CD4-positive, alpha-beta T cell treated with Interleukin-12 subunit alpha and Interleukin-12 subunit beta, for 1 hour (primary cell): ENCODE measurements at places on chromosomes 7 and 10.

- DNase-seq = no peak
These were observed 474.6 kb downstream of the GRM8 start for GRCh38 chr7:126778101-126778500.

- DNase-seq = no peak
These were observed 160.6 kb downstream of the KLF6 start for GRCh38 chr10:3624367-3624766.

DNA sequence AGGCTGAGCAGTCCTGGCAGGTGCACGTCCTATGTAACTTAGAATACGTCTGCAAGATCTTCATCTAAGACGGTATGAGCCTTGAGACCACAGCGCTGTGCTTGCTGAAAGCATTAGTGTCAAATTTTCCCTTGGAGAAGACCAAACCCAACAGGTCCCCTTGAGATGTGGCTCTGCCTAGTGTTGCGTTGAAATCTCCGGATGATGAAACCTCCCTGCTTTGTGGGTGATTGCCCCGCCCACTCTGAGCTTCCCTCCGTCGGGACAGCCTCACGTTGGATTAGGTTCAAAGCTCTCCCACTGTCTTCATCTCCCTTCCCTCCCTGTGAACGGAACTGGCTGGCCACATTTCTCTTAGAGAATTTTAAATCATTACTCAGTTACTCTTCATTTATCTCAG lies 102.0 kb downstream of the ADARB2 start:
- DNase-seq = no peak

GRCh38 chr10:26689399-26689798 lies 8.1 kb upstream of the PDSS1 start:
- DNase-seq = no peak

DNA sequence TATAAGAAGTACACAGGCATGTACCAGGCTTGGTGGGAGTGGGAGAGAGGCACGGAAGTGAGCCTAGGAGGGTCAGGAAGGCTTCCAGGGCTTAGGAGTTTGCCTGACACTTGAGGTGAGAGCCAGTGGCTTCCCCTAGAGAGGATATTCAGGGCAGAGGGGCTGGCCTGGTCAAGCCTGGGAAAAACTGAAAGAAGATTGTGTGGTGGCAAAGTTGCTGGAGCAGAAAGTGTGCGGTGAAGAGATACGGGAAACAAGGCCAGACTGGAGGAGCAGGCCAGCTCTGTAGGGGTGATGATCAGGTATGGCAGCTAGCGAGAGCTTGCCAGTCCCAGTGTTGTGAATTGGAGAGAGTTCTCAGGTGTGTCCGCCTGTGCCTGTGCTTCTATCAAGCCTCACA lies 129.9 kb downstream of the CCNY start:
- no peak for DNase-seq

GRCh38 chr10:120575411-120575810 lies 118.4 kb downstream of the PLPP4 start:
- DNase-seq = no peak

DNA sequence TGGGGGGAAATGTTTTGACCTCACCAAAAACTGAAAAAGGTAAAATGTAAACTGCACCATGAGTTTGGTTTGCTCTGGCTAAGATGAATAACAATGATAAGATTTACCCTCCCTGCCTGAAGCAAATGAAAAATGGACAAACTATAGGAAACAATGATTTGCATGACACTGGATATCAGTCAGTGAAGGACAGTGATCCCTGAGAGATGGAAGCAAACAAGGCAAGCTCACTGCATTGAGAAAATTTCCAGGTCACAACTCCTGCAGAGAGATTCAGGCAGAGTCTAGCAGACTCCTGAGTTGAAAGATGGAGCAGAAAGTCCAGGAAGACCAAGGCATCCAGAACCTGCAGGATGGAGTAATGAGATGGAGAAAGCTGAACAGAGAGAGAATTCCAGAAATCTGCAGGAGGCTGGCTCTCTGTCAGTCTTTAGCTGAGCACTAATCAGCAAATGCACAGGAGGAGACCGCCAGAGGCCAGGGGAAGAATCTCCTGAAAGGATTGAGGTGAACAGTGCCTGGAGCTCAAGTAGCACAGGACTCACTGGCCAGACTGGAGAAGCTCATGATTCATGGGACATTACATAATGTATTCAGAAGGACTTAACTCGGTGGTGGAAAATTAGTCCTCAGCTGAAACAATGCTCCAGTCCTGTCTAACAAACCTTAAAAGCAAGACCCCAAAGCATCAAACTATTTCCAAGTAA lies 51.2 kb upstream of the PALS2 start:
- no peak for DNase-seq

GRCh38 chr10:72260239-72260975 lies 13.3 kb upstream of the DDIT4 start:
- peak; percentile 89 for DNase-seq

- no peak for DNase-seq
These were observed 53.4 kb upstream of the PCDH15 start for GRCh38 chr10:54854389-54854788.

DNA sequence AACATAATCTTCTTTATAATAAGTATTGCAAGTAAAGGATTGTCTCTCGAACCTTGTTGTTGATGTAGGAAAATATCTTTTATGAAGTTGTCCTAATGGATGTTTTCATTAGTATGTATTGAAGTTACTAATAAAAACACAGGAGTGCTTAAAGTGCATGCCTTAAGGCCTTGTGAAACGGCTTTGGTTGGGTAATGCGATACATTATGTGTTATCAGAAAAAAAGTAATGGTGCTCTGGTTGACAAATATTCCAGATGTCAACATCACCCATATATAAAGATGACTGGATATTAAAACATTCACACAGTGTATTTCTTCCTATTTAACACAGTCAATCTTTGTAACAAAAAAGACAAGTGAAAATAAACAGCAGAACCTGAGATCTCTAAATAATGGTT lies 310.7 kb downstream of the PRKG1 start:
- DNase-seq = no peak

- no peak for DNase-seq
These were observed 6.6 kb downstream of the NIPSNAP2 start for GRCh38 chr7:55970978-55971377.

GRCh38 chr7:75945297-75946168 lies 30.6 kb downstream of the POR start:
- no peak for DNase-seq

DNA sequence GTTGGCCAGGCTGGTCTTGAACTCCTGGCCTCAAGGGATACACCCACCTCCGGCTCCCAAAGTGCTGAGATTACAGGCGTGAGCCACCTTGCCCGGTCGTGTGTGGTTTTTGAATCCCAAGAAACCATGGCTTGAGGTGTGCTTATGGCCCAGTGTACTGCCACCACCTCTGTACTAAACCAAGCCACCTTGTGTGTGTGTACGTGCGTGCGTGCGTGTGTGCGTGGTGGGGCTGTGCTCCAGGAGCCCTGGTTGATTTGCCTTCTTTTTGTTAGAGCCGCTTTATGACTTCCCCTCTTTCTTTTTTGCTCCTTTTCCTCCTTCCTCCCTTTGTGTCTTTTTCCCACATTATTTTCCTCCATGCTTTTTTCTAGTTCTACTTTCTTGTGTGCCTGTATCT lies 121.4 kb downstream of the CAMK1D start:
- DNase-seq = no peak

- DNase-seq = no peak
These were observed 42.4 kb downstream of the MTURN start for GRCh38 chr7:30177186-30177585.

GRCh38 chr10:72291019-72291532 lies 17.4 kb downstream of the DDIT4 start:
- peak; percentile 66 for DNase-seq

DNA sequence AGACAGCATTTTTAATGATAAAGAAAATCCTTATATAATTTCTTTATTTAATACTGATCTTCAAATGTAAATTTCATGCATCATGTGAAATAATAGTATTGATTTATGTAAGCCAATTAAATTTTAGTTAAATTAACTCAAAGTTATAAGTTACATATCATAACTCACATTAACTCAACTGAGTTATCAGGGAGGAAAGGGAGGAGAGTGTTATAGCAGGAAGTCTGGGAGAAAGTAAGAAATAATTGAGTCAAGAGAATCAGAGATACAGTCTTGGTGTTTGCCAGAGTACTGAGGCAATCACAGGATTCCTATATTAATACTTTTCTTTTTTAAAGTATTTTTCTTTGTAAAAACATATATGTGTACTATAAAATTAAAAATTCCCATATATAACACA lies 4.0 kb downstream of the BICC1 start:
- no peak for DNase-seq

- no peak for DNase-seq
These were observed 17.7 kb upstream of the PDCD4 start for GRCh38 chr10:110853921-110854605.

DNA sequence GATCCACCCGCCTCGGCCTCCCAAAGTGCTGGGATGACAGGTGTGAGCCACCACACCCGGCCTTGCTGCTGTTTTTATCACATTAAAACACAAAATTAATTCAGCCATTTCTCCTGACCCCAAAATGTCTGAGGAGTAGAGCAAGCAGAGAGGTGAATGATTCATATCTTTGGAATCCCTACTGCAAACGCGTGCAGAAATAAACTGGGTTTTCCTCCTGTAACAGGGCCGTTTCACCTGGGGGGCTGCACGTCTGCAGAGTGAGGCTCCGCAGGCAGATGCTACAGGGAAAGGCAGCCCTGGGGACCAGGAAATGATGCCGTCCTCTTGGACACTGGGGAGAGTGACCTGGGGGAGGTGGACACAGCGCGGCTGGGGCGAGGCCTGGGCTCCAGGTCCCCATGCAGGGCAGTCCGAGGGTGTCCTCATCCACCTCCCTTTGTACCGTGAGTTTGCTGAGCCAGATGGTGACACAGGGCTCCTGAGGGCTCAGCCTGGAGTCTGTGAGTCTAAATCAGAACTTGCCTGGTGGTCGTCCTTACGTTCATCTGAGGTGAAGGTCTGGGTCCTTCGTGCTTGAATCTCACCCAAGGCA lies 41.9 kb downstream of the PDGFA start:
- no peak for DNase-seq

- no peak for DNase-seq
These were observed 114.5 kb upstream of the INSYN2A start for GRCh38 chr10:127310923-127311322.

DNA sequence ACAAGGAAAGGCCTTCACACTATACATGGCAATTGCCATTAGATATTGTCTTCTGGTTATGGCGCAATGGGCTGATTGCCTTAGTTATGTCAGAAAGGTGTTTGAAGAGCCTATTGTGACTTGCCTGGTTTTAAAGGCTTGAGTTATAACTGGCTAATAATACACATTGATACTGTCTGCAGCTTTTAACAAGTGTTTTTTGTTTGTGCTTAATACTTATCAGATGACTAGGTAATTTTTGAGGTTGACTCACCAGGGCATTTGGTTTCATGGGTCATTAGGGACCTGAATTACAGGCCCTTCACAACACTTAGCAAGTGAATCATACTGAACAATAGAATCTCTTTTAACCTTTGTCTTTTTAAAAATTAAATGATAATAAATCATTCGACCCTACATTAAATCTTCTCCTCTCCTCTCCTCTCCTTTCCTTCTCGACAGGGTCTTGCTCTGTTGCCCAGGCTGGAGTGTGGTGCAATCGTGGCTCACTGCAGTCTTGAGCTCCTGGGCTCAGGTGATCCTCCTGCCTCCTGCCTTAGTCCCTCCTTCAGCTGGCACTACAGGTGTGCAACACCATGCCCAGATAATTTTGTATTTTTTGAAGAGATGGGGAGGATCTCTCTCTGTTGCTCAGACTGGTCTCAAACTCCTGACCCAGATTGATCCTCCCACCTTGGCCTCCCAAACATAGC lies 196.3 kb downstream of the JCAD start:
- DNase-seq = no peak

DNA sequence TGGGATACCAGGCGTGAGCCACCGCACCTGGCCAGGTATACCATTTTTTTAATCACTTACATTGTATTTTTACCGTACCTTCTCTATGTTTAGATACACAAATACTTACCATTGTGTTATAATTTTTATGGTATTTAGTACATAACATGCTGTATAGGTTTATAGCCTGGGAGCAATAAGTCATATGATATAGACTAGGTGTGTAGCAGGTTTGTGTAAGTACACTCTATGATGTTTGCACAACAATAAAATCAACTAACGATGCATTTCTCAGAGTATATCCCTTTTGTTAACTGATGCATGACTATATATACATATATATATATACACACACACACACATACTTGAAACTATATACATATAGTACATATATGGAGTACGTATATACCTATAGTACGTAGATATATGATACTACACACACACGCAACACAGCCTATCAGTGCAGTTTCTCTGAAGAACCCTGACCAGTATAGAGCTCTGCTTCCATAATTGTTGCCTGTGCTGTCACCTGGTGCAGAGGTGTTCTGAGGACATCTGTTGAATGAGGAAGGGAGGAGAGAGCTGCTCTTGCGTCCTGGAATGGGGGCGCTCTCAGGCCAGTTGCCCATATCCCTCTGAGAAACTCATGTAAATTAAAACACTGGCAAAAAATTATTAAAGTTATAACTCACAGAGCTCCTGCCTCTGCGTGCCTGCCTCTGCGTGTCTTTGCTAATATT lies 315.3 kb downstream of the FGFR2 start:
- no peak for DNase-seq

GRCh38 chr7:120502825-120503224 lies 229.8 kb downstream of the KCND2 start:
- DNase-seq = no peak

DNA sequence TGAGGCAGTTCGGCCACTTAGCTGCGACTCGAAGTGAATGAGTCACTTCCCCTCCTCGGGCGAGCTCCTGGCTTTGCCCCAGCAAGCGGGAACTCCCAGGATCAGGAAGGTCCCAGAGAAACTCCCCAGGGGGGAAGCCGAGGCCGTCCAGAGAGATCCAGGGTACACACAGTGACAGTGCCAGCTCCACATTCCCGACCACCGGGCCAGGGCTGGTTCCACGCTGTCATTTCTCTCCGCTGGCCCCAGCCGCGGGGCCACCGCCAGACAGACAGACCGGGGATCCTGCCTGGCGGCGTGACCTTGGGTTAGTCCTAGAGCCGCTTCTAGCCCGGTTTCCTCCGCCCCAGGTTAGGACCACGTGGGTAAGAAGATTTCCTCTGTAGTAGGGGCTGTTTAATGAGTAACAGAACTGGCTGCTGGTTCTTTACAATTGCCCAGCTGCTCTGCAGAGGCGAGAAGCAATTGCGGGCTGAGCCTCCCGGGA lies 463 bp upstream of the UPP1 start:
- DNase-seq = no peak

GRCh38 chr7:92460109-92460508 lies 12.8 kb downstream of the GATAD1 start:
- no peak for DNase-seq
